NCI-H446 treated with DMSO at 0.1 percent for 48 hours (cell line): ENCODE measurements at places on chromosomes 1 and 21.

DNA sequence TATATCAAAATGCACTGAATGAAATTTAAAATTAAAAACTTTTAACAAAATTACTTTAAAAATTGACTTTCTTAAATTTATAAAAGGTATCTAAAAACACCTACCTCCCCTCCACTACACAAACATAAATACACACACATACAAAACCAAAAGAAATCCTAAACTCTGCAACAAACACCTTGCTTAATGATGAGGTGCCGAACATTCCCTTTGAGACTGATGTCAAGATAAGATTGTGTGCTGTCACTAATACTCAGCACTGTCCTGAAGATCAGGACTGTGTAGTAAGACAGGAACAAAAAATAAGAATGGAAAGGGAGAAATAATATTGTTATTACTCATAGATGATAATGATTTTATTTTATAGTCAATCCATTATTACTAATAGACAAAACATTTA, 45.1 kb downstream of the CD53 start:
- no peak for DNase-seq

GRCh38 chr1:69920426-69920825, 285.0 kb downstream of the LRRC40 start:
- DNase-seq, result no peak

DNA sequence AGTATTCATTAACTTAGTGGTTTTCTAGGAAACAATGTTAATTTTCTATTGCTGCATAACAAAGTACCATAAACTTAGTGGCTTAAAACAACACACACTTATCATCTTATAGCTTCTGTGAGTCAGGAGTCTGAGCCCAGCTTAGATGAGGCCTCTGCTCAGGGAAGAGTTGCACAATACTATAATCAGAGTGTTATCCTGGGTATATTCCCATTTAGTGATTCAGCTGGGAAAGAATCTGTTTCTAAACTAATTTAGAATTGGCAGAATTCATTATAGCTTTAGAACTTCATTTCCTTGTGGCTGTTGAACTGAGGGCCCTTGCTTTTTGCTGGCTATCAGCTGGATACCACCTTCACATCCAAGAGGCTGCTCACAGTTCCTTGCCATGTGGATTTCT, 515.5 kb downstream of the BRINP3 start:
- DNase-seq, result no peak

GRCh38 chr1:84862810-84863251, 30.2 kb downstream of the LPAR3 start:
- no peak for DNase-seq

- no peak for DNase-seq
Measured at GRCh38 chr1:63774617-63775417, 1.0 kb downstream of the ROR1 start.

DNA sequence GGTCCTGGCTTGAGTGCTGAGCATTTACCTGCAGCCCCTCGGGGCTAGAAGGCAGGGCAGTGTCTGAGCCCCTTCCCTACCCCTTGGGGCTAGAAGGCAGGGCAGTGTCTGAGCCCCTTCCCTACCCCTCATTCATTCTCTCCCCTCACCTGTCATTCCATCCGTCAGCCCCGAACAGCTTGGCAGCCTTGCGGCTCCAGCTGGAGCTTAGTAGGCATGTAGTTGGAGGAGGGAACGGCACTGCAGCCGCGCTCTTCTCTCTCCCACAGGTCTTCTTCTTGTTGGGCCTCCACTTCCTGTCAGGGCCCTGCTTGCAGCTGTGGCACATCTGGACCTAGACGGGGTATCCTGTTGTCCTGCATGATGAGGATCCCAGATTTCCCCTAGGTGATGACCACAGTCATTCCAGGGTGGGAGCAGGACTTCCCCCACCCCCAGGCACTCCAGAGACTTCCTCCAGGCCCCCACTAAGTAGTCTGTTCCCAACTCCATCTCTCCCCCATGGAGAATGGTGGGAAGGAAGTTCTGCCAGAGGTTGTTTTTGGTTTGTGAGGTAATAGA, 22.2 kb downstream of the MAPKAPK2 start:
- DNase-seq, result no peak

GRCh38 chr1:240210026-240210425, 118.3 kb downstream of the FMN2 start:
- DNase-seq, result no peak

DNA sequence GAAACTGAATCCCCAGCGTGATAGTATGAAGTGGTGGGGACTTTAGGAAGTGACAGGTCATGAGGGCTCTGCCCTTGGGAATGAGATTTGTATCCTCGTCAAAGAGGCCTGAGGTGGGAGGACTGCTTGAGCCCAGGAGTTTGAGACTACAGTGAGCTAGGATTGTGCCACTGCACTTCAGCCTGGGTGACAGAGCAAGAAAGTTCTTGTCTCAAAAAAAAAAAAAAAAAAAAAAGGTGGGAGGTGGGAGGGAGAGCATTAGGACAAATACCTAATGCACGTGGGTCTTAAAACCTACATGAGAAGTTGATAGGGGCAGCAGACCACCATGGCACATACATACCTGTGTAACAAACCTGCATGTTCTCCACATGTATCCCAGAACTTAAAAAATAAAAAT, 24.0 kb upstream of the RERE start:
- no peak for DNase-seq

DNA sequence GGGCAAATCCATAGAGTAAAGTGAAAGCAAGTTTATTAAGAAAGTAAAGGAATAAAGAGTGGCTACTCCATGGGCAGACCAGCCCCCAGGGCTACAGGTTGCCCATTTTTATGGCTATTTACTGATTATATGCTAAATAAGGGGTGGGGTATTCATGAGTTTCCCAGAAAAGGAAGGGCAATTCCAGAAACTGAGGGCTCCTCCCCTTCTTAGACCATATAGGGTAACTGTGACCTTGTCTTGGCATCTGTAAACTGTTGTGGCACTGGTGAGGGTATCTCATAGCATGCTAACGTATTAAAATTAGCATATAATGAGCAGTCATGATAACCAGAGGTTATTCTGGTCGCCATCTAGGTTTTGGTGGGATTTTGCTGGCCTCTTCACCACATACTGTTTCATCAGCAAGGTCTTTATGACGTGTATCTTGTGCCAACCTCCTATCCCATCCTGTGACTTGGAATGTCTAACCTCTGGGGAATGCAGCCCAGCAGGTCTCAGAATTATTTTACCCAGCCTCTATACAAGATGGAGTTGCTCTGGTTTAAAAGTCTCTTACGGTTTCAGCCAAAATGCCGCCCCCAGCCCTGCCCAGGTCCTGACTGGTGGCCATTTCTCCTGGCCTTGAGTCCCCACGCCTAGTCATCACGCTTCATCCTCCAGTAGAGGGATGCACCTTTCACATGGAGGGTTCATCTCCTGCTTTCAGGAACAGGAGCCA, 982 bp upstream of the TRIM17 start:
- no peak for DNase-seq

DNA sequence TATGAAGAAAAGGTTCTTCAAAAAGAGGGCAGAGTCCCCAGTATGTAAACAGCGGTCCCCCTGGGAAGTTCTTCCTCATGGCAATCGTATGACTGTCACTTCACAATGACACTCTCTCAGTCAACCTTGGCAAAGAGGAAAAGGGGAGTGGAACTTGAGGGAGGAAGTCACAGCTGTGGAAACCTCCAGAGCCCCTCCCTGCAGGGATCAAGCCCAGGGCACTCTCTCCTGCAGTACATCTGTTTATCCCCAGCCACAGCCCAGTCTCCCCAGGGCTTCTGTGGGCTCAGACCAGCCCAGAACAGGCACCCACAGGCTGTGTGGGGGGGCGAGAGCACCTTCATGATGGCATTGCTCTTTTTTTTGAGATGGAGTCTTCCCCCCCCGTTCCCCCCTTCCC, 2.0 kb downstream of the ATP13A2 start:
- DNase-seq, result no peak

DNA sequence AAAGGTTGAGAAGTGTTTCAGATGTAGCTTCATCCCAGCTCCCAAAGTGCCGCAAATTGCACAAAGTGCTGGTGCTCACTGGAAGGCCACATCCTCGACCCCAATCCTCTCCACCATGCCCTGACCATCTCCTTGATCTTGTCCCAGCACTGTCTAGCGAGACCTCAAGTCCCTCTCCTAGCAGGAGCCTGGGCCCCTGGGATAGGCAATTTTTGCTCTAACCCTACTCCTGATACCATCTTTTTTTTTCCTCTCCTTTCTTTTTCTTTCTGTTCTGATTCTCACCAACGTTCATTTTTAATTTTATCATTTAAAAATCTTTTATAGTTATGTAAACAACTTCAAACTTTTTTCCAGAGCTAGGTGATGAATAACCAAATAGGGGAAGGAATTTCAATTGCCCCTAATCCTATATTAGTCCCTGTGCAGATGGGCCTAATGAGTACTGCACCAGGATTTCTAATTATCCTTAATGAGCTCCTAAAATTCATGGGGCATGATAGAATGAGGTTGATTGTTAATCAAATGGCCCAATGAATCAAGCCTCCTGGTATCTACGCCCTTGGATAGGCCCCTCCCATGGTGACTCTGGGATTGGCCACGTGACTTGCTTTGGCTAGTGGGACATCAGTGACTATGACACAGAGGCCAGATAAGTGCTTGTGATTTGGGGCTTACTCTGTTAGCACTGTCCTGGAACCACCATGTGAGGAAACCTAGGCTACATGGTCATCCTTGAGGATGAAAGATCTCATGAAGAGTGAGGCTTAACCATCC, 41.5 kb upstream of the TENT5B start:
- no peak for DNase-seq
